Suprapubic skin (tissue), 4 donors: ENCODE measurements at places on chromosomes 4 and X.

GRCh38 chrX:13937370-13938050 is 92.2 kb downstream of the GEMIN8 start:
- DNase-seq: no peak

GRCh38 chrX:11663875-11664210 is 1.9 kb downstream of the ARHGAP6 start:
- DNase-seq: no peak

- no peak for DNase-seq
These were observed 1.0 kb downstream of the SHISA3 start for GRCh38 chr4:42398171-42398870.

GRCh38 chrX:30900227-30900626 is 11.2 kb upstream of the TAB3 start:
- DNase-seq: no peak

- no peak for DNase-seq
These were observed 40.1 kb downstream of the LDB2 start for GRCh38 chr4:16858275-16858752.

GRCh38 chr4:84089652-84090437 is 409.2 kb downstream of the NKX6-1 start:
- DNase-seq: no peak

- DNase-seq: no peak
These were observed 25.5 kb downstream of the PALLD start for GRCh38 chr4:168522356-168522755.

DNA sequence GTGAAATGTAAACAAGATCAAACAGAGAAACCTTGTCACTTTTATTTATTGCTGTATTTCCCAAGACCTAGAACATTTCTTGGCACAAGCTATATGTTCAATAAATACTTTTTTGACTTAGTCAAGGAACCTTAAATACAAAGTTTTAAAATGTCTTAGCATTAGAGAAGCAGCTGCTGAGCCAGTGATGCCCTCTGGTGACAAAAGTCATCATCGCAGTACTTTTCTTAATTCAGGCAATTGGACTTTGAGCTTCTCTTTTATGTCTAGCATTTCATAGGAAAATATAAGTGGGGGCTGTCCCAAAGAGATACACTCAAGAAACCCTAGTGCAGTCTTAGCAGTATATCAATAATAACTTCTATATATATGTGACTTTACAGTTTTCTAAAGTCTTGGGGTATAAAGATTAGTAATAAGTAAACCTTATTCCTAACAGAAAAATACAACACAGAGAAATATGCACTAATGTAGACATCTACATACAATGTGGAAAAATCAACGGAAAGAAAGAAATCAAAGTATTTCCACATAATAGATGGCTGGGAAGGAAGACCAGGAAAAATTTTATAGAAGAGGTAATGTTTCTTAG is 118.4 kb downstream of the DTHD1 start:
- no peak for DNase-seq

DNA sequence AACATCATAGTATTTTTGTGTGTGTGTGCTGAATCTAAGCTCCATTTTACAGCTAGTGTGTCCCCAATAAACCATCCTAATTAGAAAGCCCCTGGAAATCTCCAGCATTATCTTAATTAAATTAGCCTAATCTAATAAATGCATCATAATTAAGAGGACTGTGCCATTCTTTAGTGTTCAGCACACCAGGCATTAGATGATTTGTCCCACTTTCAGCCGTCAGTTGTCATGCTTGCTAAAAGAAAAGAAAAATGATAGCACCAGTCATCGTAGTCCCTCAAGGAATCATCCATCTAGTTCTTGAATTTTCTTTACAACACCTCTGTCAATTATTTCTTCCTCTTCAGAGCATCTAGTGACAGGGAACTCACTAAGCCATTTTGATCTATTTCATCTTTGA is 155.9 kb downstream of the PALLD start:
- no peak for DNase-seq

DNA sequence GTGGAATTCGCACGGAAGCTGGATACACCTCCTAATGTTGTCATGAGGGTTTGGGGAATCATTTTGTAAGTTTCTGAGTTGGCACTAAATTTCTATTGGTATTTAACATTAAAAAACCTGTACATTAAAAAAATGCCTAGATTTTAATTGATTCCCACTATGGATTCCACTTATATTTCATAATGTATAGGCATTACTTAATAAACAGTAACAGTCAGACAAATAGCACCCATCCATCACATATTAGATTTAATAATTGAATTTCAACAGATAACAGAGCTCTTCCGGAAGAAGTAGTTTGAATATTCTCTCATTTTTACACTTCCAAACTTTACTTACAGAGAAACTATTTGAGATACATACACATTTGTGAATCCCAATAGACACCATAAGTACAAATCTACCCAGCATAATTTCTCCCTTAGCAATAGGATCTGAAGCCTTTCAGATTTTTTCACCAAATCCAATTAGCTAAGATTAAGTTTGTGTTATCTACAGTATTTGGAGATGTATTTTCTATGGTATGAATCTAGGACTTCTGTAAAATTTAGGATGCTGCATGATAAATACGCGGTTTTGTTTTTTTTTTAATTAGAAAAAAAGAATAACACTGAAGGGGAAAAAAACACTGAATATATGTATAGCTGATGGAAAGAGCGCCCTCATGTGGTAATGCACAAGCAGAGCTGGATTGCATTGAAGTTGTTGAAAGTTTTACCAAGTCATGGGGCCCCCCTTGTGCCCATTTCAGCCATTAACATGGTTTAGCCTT is 12.2 kb upstream of the ODAM start:
- no peak for DNase-seq

DNA sequence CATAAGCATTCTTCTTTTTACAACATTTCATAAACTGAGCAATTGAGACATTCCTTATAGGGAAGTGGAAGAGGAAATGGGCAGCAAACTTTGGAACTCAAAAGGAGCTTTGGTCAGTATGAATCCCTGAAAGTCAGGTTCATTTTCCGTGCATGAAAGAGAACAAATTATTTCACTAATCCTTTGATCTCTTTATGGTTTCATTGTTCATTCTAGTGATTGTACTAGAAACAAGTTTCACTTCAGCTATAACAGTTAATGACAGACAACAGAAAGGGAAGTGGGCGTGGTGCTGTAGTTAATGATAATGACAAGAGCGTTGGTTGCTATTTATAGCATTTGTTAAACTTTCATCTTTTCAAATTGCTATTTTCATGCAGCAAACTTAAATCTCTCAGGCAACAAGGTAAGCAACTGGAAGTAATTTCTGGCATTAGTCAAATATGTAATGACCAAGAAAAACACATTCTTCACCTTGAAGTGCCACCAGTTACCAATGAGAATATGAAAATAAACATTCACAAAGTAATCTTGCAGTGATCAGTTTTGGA is 98.4 kb downstream of the AREG start:
- no peak for DNase-seq

DNA sequence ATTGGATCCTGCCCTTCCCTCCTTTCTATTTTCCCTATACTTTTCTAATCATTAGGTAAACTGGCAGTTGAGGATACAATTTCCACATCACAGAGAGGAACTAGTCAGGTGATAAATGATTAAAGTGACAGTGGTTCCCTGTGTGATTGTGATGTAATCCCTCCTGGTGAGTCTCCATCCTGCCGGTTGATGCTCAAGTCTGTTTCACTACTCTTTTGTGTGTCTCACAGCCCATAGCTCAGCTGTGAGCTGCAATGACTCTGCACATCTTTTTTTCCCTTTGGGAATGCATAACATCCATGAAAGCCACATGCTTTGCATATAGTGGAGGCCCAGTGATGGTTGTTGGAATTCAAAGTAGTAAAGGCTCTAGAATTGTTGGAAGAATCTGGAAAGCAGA is 60.4 kb downstream of the CCNI start:
- no peak for DNase-seq

GRCh38 chr4:94537921-94538628 is 86.3 kb downstream of the PDLIM5 start:
- DNase-seq: no peak

GRCh38 chrX:153886915-153887314 is 942 bp upstream of the L1CAM start:
- no peak for DNase-seq

DNA sequence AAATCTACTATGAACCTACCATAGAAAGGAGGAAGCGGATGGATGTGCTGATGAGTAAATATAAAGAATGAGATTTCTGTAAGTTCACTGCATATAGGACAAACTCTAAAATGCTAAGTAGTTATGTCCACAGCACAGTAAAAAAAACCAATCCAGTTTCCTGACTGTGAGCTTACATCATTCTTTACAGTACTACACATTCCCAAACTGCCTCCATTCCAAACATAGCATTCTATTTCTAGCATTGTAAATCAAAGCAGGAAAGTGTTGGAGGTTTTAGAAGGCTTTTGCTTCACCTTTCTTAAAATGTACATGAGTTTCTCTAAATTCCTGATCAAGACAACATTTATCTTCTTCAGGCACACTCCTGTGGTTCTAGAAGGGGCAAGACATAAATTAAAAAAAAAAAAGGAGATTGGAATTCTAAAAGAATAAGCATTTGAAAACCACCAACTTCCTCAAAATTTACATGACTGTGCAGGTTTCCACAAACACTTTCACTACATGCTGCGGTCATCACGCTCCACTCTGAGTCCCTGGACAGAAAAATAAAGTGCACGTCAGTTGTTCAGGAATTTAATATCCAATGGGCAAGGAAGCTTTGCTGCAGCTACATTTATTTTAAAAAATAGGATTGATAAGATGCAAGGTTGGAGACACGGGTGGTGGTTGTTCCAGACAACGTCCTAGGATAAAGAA is 297.6 kb upstream of the STS start:
- DNase-seq: no peak

DNA sequence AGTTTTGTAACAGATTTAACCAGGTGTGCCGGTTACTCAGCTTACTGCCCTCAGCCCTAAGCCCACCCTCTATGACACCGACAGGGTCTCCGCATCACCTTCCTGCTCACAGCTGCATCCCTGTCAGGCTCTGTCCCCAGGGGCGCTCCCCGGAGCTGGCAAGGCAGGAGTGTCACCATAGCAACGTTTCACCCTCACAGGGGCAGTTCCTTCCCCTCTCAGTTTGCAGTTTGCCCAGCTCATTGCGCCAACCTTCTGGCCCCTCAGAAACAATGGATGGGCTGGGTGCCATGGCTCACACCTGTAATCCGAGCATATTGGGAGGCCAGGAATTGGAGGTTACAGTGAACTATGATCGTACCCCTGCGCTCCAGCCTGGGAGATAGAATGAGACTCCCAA is 42.6 kb downstream of the RGS12 start:
- no peak for DNase-seq

GRCh38 chrX:13815664-13816063 is 1.2 kb downstream of the GPM6B start:
- no peak for DNase-seq

DNA sequence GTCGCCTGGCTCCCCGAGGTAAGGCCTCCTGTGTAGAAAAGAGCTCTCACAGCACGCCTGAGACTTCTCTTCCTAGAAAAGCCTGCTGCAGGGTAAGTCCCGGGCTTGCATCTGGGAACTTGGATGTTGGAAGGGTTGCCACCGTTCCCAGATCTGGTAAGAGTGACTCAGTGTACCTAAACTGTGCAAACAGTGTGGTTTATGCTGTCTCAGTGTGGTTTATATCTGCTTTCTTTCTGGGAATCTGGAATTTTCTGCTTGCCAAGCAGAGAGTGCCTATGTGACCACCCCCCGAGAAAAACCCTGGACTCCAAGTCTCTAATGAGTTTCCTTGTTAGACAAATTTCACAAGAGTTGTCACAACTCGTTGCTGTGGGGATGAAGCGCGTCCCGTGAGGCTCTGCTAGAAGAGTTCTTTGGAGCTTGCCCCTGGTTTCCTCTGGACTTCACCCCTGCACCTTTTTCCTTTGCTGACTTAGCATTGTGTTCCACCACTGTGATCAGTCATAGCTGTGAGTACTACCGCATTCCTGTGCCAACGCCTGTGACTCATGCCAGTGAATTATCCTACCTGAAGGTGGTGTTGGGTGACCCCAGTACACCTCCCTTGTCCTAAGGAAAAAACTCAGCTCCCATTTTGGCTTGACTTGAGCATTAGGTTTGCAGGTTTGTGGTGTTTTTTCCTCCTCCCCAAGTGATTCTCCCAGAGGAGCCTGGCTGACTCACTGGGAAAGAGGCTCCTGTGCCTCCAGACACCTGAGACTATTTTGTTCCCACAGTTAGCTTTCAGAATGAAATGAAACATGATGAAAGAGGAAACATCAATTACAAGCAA is 14.5 kb downstream of the SLC2A9 start:
- DNase-seq: no peak

- no peak for DNase-seq
These were observed 26.1 kb upstream of the EXOC1L start for GRCh38 chr4:55793479-55793878.

DNA sequence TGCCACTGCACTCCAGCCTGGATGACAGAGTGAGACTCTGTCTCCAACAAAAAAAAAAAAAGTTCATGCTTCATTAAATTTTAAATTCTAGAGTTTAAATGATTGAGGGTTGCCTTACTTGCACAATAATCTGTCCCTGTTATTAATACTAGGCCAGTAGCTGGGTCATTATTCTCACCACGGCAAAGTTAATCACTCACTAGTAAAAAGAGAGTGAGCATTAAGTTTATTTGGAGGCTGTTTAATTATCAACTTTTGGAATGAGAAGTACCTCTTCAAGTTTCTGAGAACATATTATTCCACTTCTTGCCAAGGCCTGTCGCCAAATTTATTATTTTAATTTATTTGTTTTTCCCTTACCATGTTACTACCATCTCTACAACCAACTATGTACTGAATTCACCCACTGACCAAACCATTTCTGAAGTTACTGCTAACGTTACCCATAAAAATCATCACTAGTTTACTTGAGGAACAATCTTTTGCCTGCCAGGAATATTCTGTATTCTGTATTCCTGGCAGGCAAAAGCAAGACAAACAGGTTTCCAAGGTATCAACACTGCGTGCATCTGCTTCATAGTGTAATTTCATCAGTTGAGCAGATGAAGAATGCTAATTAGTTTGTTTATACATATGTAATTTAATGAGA is 26.5 kb downstream of the GUCY1A1 start:
- DNase-seq: no peak
